ENCODE measurements at places on chromosomes 6 and 20.

DNA sequence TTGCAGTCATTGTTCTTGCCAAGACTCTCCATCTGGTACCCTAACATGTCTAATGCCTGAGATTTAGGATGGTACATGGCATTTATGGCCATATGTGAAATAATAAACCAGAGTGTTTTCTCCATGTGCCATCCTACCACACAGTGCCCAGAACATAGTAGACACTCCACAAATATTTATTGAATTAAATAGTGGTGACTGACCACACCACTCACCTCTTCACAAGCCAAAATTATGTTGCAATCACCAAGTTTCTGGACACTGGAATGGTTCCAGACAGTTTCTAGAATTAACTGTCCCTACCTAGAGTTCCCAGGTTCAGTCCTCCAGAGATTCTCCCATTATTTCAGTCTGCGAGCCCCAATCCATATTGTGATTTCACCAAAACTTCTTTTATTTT, 427.3 kb downstream of the KIF16B start:
- no peak for DNase-seq

- DNase-seq = no peak
These were observed 10.9 kb upstream of the TDRD6 start for GRCh38 chr6:46676604-46677313.

- DNase-seq = peak; percentile 40
These were observed 117.2 kb upstream of the BACH2 start for GRCh38 chr6:90413867-90414266.

DNA sequence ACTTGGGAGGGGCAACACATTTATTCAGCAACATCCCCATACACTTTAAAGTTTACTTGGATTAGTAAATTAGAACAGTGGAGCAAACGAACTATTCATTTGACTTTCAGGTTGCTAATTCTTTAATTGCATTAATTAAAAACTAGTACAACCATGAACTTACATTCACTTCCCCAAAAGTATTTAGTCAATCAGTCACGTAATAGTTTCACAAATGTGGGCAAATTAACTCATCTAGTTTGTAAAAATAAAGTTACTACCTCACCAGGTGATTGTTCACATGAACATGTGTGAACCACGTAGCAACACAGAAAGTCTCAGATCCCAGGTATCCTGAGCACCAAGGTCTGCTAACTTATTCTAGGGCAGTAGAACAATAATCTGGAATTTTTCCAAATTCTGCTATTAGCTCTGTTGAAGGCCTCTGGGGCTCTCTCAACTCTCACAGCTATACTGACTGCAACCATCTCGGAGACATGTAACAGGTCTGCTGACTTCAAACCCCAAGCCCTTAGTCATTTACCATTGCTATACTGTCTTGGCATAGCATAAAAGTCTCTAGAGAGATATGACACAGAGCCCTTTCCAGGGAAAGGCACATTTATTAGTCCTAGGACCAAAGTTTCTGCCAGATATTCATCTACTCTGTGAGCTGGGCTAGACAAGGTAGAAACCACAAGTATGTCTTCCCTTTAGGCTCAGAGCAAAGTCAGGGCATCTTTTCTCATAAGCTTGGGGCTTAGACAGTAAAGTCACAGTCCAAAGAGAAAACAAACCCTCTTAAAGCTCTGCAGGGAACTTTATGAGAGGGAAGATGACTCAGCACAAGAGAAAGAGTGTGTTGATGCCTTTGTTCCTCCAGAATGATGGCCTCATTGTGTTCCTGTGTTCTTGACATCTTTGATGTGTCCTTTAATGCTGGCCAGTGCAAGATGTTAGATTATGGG, 50.9 kb upstream of the CCDC28A start:
- DNase-seq = no peak

GRCh38 chr6:166257911-166258318, 50.3 kb downstream of the PRR18 start:
- DNase-seq = no peak

GRCh38 chr6:156021746-156022396, 566.2 kb upstream of the NOX3 start:
- no peak for DNase-seq

GRCh38 chr20:2698186-2698817, 5.7 kb downstream of the EBF4 start:
- DNase-seq = no peak

GRCh38 chr6:12580290-12580689, 136.3 kb upstream of the PHACTR1 start:
- DNase-seq = no peak

- no peak for DNase-seq
These were observed 924.1 kb downstream of the EPHA7 start for GRCh38 chr6:92495242-92495641.

GRCh38 chr6:138176652-138177232, 15.0 kb downstream of the ARFGEF3 start:
- no peak for DNase-seq

DNA sequence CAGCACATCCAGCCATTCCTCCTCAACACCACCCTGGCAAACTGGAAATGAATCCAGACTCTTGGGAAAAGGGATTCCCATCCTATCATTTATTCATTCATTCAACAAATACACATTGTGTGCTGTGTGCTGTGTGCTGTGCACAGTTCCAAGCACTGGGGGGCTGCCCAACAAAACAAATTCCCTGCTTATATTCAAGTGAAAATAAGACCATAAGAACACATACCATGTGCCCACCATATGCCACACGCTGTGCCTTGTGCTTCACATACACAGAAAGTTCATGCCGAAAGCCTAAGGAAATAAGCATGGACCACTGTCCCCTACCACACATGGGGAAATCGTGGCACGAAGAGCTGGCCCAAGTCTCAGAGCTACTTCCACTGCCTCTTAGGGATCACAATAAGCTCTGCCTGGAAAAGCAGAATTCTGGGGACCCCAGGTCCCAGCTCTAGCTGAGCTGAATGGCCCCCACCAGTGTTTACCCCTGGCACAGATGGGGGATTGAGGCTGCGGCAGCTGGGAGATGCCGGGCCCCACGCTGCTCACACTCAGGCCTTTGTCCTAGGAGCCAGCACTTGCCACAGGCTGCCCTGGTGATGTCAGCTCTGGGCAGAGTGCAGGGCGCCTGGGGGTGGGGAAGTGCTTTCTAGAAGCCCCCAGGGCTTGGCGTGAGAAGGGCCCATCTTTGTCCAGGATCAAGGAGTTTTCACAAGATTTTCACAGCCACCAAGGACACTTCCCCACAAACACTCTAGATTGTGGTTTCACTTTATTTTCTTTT, 99.6 kb downstream of the PREX1 start:
- DNase-seq = peak; percentile 64

DNA sequence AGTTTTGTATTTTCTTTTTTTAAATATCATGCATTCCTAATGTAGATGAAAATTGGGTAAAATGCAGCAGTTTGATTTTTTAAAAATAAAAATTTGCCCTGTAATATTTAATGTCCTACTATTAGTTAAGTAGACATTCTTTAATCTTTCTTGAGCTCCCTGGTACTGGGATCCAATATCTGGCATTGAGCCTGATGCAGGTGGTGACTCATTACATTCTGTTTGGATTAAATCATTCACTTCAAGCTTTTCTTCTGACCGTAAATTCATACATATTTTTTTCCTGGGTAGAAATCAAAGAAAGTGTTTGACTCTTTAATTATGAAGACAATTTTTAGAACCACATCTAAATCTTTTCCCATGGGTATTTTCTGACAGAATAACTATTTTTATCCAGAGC, 768.8 kb upstream of the SLC35B3 start:
- DNase-seq = no peak

- no peak for DNase-seq
These were observed 35.1 kb upstream of the ANKEF1 start for GRCh38 chr20:9999645-10000044.

DNA sequence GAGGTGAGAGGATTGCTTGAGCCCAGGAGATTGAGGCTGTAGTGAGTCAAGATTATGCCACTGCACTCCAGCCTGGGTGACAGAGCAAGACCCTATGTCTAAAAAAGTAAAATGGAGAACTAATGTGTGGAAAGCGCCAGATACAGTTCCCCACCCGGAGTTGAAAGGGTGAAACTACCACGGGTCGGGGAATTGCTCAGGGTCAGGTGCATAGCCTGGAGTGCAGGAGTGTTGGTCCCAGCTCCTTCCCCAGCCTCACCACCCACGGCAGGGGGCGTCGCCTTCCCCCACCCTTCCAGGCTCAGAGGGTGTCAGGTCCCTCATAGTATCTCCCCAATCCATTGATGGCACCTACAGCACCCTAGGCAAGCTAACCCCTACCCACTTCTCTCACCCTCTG, 26.1 kb downstream of the C20orf203 start:
- no peak for DNase-seq

GRCh38 chr6:63930848-63931247, 295.2 kb downstream of the PHF3 start:
- DNase-seq = no peak

- DNase-seq = no peak
These were observed 2.0 kb downstream of the CLIC1 start for GRCh38 chr6:31734247-31734820.
